ENCODE measurements at places on chromosomes 11 and 22.

DNA sequence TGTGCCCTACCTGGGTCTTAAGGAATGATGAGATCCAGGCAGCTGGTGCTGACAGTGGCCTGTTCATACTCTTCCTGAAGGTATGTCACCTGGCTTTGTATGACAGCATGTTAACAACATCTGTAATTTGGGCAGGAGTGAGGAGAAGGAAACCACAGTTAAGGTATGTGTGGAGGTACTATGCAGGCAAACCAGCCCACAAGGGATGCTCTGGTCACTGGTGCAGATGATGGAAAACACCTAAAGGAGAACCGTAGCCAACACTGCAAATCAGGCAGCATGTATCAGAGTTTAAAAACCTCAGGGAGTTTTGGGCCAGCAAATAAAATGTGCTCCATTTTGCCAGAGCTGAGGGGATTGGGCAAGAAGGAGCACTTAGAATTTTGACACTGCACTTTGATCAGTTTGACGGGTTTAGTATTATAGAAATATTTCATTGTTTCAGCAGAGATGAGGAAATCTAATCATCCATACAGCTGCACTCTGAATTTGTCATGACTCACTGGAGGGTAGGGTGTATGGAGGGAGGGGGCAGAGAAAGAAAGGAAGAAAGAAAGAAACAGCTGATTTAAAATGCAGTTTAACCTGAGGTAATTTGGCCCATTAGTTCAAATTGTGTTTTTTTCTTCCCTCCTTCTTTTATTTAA lies 260.9 kb downstream of the KIRREL3 start:
- DNase-seq = no peak

GRCh38 chr22:32050678-32051515 lies 7.8 kb downstream of the SLC5A1 start:
- DNase-seq = no peak

DNA sequence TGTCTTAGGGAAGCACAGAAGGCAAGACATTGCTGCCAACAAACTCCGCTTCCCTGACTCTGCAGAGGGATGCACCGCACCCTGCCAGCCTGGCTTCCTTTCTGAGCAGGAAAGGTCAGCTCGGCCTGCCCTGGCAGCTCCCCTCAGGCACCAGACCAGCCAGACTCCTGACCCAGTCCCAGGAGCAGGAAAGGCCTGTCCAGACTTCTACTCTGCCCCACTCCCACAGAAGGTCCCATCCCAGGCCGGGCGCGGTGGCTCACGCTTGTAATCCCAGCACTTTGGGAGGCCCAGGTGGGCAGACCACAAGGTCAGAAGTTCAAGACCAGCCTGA lies 17.7 kb downstream of the ARRB1 start:
- DNase-seq = peak; percentile 62

DNA sequence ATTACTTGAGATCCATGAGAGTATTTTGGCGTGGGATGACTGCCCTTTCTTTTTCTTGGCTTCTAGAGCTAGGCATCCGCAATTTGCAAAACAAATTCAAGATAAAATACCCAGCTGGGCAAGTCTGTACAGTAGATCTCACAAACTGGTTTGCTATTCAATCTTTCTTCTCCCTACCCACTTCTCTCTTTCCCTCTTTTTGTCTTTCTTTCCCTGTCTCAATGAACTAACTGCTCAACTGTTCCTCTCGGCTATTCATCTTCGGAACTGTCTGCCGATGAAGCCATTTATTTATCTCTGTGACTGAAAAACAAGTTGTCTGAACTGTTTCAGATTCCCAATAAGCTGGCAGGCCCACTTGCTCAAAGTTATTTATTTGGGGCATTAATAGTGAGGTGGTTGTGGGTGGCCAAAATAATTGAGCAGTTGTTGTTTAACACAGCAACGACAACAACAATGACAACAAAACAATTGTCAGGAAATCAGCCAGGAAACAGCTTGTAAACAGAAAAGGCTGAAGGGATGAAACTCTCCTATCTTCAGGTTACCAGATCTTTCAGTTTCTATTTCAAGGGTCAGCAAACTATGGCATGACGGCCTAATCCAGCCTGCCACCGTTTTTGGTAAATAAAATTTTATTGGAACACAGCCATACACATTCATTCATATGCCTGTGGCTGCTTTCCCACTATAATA lies 76.0 kb upstream of the MTMR2 start:
- no peak for DNase-seq

GRCh38 chr11:114304065-114304464 lies 7.9 kb downstream of the NNMT start:
- DNase-seq = no peak

- DNase-seq = no peak
Measured at GRCh38 chr11:131889760-131890581, 519.6 kb downstream of the NTM start.

GRCh38 chr22:29263791-29264276 lies 3.9 kb downstream of the RHBDD3 start:
- DNase-seq = no peak

DNA sequence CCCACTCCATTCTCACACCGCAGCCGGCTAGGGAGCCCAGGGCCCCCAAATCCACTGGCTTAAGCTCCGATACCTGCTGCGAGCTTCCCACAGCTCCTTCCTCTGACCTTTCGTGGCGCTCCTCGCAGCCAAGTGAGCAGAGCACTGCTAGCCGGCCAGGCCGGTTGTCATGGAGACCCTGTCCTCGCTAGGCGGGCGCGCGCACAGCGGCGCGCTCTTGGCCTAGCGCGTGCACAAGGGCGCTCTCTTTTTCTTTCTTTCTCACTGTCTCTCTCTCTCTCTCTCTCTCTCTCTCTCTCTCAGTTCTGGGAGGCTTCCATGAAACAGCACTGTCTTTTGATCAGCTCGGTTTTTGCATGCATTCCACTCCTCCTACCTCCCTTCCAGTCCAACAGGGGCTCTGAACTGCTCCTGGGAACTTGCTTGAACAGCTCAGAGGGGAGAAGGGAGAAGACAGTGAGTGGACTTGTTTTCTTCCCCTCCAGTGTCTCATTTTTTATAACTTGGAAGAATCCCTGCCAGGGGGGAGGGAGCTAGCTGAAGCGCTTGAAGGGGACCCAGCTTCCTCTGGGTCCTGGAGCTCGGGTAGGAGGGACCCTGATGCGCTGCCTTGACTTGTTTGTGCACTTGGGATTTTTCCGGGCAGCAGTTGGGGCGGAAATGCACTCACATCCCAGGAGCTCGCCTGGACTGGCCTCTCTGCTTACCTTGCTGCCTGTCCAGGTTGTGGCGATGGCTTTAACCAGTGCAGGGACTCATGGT lies 100.3 kb upstream of the AKIP1 start:
- no peak for DNase-seq

DNA sequence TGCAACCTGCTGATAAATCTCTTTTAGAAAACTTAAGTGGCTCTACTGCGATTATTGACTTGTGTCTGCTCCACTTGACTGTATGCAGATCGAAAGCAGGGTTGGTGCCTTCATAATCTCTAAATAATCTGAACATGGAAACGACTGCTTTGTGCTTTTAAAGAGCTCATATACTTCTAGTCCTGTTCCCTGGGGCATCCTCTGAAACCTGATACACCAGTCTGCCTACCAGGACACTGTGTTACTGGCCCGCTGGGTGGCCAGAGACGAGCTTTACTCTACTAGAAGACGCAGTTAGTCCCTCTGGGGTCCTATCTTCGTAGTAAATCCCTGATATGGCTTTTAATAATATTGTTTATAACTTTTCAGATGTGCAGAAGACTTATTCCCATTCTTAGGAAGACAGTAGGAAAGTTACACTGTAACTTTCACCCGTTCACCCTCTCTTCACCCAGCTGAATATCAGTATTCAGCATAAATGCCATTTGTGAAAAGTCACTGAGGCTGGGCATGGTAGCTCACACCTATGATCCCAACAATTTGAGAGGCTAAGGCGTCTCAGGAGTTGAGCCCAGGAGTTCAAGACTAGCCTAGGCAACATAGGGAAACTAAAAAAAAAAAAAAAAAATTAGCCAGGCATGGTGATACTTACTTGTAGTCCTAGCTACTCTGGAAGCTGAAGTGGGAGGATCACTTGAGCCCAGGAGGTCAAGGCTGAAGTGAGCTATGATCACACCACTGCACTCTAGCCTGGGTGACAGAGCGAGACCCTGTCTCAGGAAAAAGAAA lies 9.0 kb upstream of the HTR3B start:
- DNase-seq = no peak

DNA sequence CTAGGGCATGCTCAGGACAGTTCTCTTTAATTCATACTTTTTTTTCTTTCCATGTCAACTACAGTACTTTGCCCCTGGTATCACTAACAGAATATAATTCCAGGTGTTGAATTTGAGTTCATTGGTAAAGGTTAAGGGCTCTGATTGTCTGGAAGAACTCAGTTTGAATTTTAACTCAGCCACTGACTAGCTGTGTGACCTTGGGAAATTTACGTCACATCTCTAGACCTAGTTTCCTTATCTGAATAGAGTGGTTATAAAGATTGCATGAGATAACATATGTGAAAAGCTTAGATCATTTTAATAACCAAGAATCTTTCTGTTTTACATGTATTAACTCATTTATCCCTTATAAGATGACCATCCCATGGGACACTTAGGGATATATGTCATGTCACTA lies 15.8 kb upstream of the ZC3H12C start:
- DNase-seq = no peak

DNA sequence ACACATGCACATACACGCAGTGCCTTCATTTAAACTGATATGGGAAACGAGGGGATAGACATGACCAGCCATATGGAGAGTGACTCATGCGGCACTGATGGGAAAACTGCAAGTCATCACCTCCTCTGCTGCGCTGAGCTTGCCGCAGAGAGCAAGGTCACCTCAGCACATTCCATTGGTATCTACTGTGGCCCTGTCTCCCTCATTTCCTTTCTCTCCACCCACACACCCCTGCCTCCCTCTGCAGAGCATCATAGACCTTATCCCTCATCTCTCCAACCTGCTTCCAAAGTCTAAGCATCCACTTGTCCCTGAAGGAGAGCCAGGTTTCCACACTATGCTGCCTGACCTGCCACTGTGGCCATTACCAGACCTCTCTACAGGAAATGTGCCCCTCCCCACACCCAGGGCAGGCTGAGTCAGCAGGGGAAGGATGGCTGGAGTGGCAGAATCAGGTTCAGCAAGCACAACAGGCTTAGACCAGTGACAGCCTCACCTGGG lies 116.9 kb upstream of the SNX19 start:
- no peak for DNase-seq

- no peak for DNase-seq
Measured at GRCh38 chr22:38424525-38425080, 30.4 kb downstream of the KCNJ4 start.

DNA sequence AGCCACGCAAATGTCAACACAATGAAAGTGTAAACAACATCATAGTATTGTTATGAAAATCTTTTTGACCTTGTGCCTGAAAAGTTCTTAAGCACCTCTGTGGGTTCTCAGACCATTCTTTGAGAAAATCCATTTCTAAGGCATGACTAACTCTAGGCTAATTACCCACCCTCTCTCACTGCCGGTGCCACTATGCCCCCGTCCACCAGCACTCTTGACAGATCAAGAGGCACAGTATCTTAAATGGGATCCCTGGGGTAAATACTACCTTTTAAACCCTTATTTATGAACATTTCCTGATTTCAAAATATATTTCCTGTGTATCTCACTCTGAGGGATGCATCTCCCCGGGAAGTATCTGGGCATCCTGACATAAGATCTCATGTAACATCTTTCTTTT lies 607.5 kb downstream of the METTL15 start:
- DNase-seq = no peak

GRCh38 chr22:49212002-49212401 lies 615.7 kb downstream of the BRD1 start:
- no peak for DNase-seq

DNA sequence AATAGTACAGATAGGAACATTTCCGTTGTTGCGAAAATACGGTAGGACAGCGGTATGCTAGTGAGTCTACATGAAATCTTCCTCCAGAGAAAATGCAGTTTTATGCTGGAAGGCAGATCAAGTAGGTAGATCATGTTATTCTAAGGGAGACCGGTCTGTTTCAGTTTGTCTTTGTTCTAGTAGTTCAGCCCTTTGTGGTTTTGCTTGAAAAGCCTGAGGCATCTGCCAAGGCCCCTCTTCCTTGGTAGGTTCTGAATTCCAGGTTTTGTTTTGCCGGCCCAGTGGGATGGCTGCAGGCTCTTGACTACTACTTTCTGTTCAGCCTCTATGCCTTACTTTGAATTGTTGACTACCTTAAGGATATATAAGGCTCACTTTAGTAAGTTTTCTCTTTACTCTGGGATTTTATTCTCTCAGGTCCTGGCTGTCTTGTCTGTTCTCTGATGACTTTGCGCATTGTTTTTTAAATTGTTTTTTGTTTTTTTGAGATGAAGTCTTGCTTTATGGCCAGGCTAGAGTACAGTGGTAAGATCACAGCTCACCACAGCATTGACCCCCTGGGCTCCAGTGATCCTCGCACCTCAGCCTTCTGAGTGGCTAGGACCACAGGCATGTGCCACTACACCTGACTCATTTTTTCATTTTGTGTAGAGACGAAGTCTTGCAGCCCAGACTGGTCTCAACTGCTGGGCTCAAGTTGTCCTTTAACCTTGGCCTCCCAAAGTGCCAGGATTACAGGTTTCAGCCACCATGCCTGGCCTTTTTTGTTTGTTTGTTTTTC lies 53.7 kb downstream of the HIPK3 start:
- DNase-seq = no peak

DNA sequence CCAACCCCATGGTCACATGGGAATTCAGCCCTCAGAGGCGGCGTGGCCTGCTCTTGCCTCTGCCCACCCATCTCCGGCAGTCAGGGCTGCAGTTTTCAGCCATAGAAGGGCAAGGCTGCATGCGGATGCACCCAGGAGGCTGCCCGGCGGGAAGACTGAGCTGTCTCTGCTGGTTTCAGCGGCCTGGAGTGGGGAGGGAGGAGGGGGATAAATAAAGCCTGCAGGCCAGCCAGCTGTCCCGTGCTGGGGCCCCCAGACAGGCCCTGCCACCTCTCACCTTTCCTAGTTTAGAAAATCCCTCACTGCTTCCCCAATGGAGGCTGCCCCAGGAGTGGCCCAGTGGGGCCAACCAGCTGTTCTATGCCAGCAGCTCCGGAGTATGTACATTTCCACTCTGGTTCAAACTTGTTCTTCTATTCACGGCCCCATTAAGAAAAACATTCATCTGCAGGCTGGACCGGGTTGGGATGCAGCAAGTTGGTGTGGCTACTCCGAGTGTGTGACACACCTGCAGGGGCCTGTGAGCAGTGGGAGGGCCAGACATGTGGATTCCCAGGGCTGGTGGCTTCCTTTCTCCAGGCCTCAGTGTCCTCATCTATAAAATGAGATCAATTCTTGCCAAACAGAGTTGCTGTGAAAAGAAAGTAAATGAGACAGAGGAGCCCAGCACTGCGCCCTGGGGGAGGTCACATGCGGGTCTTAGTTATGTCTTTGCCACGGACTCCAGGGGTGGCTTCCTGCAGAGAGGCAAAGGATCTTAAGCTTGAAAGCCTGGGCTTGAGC lies 5.0 kb downstream of the MICALL1 start:
- DNase-seq = no peak
